ENCODE measurements at places on chromosomes 3 and 15. TPM values are rescaled to one million over a fixed set of nuclear protein-coding genes. Genes with fewer than 3 reads are reported as not detected.

IL12A gene
- total RNA-seq, result 0.17 TPM

PDZRN3 gene
- 33.9 TPM for total RNA-seq

HOMER2 gene
- total RNA-seq, result 9.0 TPM

SGO1 gene
- 0.17 TPM for total RNA-seq

FOXB1 gene
- not detected for total RNA-seq

ATP13A4 gene
- 1.3 TPM for total RNA-seq

SMCO1 gene
- total RNA-seq, result not detected

CDHR4 gene
- total RNA-seq, result 0.43 TPM

ZNF660 gene
- total RNA-seq, result 2.1 TPM

AGBL1 gene
- not detected for total RNA-seq

C2CD4A gene
- not detected for total RNA-seq

PRR20G gene
- total RNA-seq, result not detected

TF gene
- total RNA-seq, result 0.32 TPM

ANKRD34C gene
- not detected for total RNA-seq

DNASE1L3 gene
- total RNA-seq, result not detected

LPCAT4 gene
- total RNA-seq, result 5.2 TPM

HACD2 gene
- total RNA-seq, result 6.4 TPM

SKOR1 gene
- 0.16 TPM for total RNA-seq

SERPINI2 gene
- total RNA-seq, result not detected

CELSR3 gene
- total RNA-seq, result 1.1 TPM

ZBTB38 gene
- total RNA-seq, result 45.3 TPM

LMOD3 gene
- total RNA-seq, result under 0.01 TPM

NR2F2 gene
- 13.2 TPM for total RNA-seq

C3orf22 gene
- total RNA-seq, result not detected

GHSR gene
- total RNA-seq, result not detected

PSTPIP1 gene
- not detected for total RNA-seq

DPPA2 gene
- not detected for total RNA-seq

GOLGA8K gene
- total RNA-seq, result 0.16 TPM

PLAAT1 gene
- not detected for total RNA-seq

PLCL2 gene
- 19.5 TPM for total RNA-seq

AGTR1 gene
- 2.5 TPM for total RNA-seq

CSPG4 gene
- total RNA-seq, result 42.1 TPM

YEATS2 gene
- total RNA-seq, result 17.9 TPM

All from bronchial smooth muscle cell (primary cell).